ENCODE measurements at places on chromosomes 7 and 10.

DNA sequence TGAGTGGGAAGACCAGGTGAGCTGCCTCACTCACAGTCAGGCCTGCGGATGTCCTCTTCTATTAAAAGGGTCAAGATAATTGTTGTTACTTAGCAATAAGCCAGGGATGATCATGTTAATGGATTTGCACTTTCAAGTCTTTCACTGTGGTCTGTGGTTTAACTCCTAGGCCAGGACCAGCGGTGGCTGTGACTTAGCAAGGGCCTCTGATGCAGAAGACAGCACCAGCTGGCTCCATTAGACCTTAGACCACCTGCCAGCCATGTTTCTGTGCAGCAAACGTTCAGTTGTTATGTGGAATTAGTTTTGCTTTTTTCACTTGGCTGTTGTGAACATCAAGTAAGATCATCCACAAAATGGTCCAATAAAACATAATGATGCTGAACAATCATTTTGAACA lies 537.3 kb downstream of the TNS3 start:
- no peak for DNase-seq

- no peak for DNase-seq
These were observed 75.7 kb downstream of the AHR start for GRCh38 chr7:17374157-17374556.

DNA sequence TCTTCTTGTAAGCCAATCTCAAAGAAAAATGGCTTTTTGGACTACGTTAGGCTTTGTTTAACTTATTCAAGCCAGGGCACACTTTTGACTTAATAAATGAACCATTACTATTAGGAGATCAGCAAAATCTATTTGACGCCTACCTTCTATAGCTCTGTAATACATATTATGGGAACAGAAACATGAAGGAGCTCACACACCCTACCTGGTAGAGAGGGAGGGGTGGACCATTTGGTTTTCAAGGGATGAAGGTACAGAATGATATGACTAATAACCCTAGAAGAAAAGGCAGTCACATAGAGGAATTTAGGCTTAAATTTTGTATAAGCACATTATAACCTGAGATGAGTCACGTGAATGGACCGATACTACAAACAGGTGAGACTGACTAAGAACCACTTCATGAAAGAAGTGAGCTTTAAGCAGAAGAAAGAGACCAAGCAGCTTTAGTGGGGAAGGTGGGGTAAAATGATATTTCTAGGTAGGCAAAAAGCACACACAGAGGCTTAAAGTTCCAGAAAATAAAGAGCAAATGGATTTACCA lies 106.8 kb upstream of the CTTNBP2 start:
- DNase-seq: no peak

- DNase-seq: no peak
These were observed 14.5 kb downstream of the AKR1B1 start for GRCh38 chr7:134444198-134444960.

DNA sequence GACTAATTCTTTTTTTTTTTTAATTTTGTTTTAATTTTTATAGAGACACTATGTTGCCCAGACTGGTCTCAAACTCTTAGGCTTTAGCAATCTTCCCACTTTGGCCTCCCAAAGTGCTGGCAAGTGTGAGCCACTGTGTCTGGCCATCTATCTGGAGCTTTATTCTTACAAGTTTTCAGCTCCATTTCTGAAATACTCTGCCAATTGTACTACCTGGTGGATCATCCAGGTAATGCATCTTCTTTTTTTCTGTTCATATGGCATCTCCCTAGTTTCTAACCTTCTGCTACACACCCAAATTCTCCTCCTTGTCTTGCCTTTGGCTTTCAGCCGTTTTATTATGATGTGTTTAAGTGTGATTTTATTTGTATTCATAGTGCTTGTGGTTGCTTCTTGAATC lies 40.2 kb downstream of the ZNF365 start:
- DNase-seq: no peak

DNA sequence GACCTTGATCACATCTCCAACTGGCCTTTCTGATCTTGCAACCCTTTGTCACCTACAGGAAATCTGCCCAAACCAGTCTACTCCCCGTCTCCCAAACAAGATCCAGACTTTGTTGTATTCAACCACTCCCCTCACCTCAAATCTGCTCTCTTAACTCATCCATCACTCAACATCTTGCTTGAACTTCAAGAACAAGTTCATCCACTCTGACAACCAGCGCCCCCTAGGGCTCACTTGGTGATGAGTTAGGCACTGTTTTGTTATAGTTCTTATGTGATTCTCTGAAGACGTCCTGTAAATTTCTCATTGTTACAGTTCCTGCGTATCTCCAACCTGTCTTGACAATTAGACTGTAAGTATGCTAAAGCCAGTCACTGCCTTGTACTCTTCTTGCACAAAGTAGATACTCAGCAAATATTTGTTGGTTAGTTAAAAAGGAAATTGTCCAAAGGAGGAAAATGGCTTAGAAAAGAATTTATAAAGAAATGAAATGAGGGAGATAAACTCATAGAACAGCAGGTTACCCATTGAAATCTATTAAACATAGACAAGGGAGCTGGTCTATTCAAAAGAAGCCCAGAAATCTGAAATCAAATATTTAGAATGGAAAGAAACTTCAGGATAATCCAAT lies 5.3 kb downstream of the FRMD4A start:
- no peak for DNase-seq

DNA sequence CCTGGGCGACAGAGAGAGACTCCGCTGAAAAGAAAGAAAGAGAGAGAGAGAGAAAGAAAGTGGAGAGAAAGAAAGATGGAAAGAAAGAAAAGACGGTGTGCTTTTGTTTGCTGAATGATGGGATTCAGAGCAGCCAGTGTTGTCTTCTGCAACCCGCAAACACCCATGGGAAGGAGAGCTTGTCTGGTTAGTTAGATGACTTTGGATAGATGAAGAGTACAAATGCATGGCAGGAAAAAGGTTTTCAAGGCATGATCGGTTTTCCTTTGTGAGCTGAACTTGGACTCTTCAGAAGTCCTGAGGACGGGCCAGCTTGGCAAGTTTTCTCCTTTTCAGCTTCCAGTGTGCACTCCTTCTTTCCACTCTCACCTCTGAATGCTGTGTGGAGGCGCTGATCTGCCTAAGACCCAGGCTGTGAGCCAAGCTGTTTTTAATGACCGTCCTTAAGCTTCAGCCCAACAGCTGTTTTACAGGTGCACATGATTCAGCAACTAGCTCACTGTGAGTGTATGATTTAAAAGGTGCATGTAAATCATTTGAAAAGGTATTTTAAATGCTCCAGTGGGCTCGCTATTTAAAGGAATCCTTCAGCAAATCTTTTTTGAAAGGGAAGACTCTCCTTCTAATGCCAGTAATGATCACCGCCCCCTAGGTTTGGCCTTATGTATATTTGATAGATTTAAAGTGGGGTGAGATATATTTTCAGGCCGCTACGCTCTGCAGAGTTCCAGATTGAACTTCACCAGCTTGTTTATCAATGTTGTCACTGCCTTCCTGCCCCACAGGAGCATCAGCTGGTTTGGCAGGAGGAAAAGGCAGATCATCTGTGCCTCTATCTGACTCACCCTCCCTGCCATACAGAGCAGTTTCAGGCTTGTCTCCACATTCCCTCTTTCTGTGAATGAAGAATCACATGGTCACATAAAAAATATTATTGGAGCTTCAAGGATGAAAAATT lies 115.0 kb downstream of the PLXDC2 start:
- DNase-seq: no peak

DNA sequence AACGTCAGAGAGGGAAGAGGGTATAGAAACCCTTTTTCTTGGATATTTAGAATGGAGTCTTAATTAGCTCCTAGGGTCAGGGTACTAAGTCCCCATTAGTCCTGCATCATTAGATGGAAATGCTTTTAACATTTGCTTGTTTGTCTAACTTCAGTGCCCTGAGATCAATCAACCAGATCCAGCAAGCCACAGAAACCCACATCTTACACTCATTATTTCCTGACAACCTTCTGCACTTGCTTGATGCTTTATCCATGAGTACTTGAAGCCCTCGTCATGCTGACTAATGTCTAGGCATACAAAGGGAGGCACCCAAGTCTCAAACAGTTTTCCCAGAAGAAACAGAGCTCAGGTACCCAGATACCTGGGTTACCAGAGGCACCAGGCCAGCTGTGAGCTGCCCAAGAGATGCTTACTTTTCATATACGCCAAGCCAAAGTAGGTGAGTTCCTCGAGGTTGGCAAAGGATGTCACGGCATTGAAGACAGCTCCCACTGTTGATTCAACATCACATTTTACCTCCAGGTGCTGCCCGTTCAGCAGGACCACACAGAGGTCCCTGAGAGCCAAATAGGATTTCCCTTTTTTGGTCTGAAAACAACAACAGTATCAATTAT lies 42.7 kb downstream of the FRMPD2 start:
- no peak for DNase-seq

- DNase-seq: no peak
These were observed 27.4 kb upstream of the INPP5A start for GRCh38 chr10:132510174-132510611.

DNA sequence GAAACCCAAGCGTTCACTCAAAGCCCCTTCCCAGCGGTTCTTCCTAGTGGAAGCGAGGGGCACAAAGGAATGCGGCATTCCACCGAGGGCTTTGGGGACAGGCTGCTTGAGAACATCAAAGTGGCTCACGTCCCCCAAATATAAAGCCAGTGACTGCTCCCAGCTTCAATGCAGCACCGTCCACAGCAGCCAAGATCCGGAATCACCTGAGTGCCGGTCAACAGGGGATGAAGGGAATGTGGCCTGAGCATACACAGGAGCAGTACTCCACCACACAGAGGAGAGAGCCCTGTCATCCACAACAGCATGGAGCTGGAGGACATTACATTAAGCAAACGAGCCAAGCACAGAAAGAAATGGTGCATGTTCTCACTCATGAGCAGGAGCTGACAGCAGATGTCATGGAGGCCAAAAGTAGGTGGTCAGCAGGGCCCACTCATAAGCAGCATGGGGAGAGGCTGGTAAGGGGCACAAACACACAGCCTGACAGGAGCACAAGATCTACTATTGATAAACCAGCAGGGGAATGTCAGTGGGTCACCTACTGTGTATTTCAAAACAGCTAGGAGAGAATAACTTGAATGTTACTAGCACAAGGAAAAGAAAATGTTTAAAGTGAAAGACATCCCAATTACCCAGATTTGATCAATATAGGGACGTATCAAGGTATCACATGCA lies 79.5 kb downstream of the DIP2C start:
- DNase-seq: no peak

DNA sequence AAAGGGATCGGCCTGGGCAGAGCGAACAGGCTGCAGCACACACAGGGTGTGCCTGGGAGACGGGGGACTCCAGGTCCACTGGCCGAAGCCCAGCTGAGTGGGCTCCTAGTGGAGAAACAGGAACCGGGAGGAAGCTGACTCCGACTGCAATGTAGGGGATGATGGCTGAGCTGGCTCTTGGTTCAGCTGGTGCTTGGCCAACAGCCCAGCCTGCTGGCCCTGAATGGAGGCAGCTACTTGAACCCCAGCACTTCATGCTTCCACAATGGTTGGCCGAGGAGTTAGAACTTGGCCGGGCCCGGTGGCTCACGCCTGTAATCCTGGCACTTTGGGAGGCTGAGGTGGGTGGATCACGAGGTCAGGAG lies 27.0 kb upstream of the FRAT2 start:
- DNase-seq: no peak

DNA sequence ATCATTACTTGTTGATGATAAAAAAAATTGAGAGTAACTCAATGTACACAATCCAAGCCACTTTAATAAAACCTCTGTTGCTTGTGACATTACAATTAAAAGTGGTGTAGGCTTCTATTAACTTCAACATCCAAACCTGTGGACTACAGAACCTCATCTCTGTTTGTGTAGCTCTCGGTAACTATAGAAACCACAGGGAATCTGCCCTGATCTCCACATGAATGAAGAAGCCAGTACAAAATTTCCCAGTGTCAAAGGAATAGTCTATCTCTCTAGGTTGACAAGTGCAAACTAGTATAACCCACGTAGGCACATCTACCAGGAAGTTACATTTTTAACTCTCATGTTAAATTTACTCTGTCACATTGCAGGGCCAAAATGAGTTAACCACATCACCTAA lies 204.3 kb downstream of the CHCHD3 start:
- DNase-seq: no peak

DNA sequence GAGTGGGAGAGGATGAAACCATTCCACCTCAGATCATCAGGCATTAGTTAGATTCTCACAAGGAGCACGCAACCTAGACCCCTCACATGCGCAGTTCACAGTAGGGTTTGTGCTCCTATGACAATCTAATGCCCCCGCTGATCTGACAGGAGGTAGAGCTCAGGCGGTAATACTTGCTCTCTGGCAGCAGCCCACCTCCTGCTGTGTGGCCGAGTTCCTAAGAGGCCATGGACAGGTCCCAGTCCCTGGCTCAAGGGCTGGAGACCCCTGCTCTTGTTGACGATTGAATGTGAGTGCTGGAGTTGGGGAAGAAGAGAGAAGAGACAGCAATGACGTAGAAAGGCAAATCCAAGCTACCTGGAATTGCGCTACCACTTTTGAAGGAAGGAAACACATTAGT lies 267.2 kb downstream of the TFEC start:
- no peak for DNase-seq
